ENCODE measurements at places on chromosomes 2 and 18.

- DNase-seq: no peak
These were observed 100.7 kb upstream of the CCDC195 start for GRCh38 chr2:224816816-224817215.

DNA sequence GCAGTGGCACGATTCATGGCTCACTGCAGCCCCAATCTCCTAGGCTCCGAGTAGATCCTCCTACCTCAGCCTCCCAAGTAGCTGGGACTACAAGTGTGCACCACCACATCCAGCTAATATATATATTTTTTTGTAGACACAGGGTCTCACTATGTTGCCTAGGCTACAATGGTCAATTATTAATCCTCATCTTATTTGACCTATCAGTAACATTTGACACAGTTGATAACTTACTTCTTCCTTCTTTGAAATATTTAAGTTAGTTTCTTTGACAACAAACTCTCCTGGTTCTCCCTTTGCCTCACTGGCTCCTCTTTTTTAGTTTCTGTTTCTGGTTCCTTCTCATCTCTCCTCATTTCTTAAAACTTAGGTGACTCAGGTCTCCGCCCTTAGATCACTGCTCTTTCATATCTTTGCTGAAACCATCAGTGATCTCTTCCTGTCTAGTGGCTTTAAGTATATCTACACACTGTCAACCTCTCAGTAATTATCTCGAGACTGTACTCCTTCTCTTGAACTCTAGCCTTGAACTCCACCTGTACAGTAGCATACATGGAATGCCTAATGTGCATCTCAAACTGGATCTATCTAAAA lies 11.5 kb downstream of the PGAP1 start:
- peak; percentile 58 for DNase-seq

- no peak for DNase-seq
These were observed 31.9 kb downstream of the PSME4 start for GRCh38 chr2:53938904-53939303.

GRCh38 chr2:199258291-199258690 lies 199.4 kb downstream of the SATB2 start:
- DNase-seq: no peak

GRCh38 chr18:9173770-9174233 lies 37.2 kb downstream of the ANKRD12 start:
- no peak for DNase-seq

GRCh38 chr2:166375736-166376487 lies at the start of gene SCN9A:
Gene SCN9A (minus strand): TSS chr2:166375944. CDS start chr2:166311756, 64,188 bp downstream.
- DNase-seq: peak; percentile 16

GRCh38 chr2:227163485-227163997 lies 464 bp downstream of the COL4A4 start:
- no peak for DNase-seq

GRCh38 chr18:10971717-10972116 lies 177.7 kb downstream of the PIEZO2 start:
- DNase-seq: no peak

- DNase-seq: no peak
These were observed 270.7 kb downstream of the ALK start for GRCh38 chr2:29650631-29651097.

GRCh38 chr2:241812730-241813643 lies 4.0 kb downstream of the NEU4 start:
- DNase-seq: no peak

GRCh38 chr2:217919204-217919603 lies 83.6 kb downstream of the TNS1 start:
- no peak for DNase-seq

Data from stimulated activated naive CD4-positive, alpha-beta T cell (primary cell).